ENCODE measurements at places on chromosomes 2 and 18. TPM values are rescaled to one million over a fixed set of nuclear protein-coding genes. Genes with fewer than 3 reads are reported as not detected.

The PLGLB1 gene
- 2.0 TPM for total RNA-seq

GRCh38 chr2:100977511-100977910 is 24.6 kb upstream of the RPL31 start:
- no peak for DNase-seq
- H3K27me3 ChIP-seq = no peaks in the 10 kb centered on the region
- H3K27ac ChIP-seq = peak overlapping the region; percentile 93
- H3K36me3 ChIP-seq = peaks cover 12% of the 10 kb centered on the region
- no peak overlapping the region for H3K4me3 ChIP-seq

GRCh38 chr2:177331466-177331997 is 61.0 kb upstream of the AGPS start:
- no peak for DNase-seq
- H3K4me1 ChIP-seq = peaks cover 3% of the 10 kb centered on the region
- no peaks in the 10 kb centered on the region for H3K27me3 ChIP-seq
- H3K27ac ChIP-seq = peak overlapping the region; percentile 22

GRCh38 chr2:197673606-197674005 is 1.8 kb downstream of the RFTN2 start:
- DNase-seq = no peak
- peak overlapping the region; percentile 84 for H3K4me3 ChIP-seq
- no peaks in the 10 kb centered on the region for H3K36me3 ChIP-seq
- no peak overlapping the region for H3K27ac ChIP-seq
- no peaks in the 10 kb centered on the region for H3K4me1 ChIP-seq

The DES gene
- total RNA-seq = 146 TPM

GRCh38 chr2:27322301-27322765 is 564 bp downstream of the MPV17 start:
- H3K4me3 ChIP-seq = peak overlapping the region; percentile 84
- no peak for DNase-seq
- H3K4me1 ChIP-seq = peaks cover 24% of the 10 kb centered on the region
- peaks cover 8% of the 10 kb centered on the region for H3K36me3 ChIP-seq

The SLC66A2 gene
- 51.2 TPM for total RNA-seq

DNA sequence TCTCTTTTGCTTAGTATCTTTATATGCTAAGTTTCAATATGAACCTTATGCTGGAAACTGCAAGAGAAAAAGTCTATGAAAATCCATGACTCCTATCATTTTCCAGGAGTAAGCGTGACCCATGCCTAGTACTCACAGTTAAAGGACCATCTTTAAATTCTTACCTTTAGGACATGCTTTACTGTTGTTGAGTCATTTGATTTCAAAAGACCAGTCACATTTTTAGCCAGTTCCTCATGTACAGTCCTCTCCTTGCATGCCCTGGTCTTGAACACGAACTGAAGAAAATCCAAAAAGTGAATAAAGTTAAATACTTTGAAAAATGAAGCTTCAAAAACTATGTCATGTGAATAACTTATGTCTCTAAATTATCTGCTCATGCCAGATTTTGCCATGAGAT is 117.8 kb upstream of the CCDC195 start:
- no peaks in the 10 kb centered on the region for H3K4me1 ChIP-seq
- H3K4me3 ChIP-seq = no peak overlapping the region
- H3K27ac ChIP-seq = no peak overlapping the region
- no peak for DNase-seq

DNA sequence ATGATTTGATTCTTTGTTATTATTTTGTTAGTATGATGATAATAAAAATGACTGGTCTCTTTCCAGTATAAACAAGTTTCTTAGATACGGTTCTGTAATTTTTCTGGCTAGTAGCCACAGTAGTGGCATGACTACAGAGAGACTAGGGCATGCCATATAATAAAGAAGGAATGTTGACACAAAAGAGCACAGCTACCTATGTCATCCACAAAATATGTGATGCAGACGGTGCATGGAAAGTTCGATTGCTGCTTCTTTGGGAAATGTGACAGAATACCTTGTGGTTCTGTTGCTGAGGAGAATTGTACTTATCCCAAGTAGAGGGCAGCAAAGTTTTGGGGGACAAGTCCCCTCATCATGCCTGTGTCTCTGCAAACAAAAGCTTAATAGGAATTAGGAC is 26.1 kb upstream of the SETBP1 start:
- H3K4me3 ChIP-seq = no peak overlapping the region
- peaks cover 9% of the 10 kb centered on the region for H3K4me1 ChIP-seq
- no peak for DNase-seq
- no peaks in the 10 kb centered on the region for H3K27me3 ChIP-seq

The CNTNAP5 gene
- total RNA-seq = not detected

The SULT1C2 gene
- total RNA-seq = 16.6 TPM

DNA sequence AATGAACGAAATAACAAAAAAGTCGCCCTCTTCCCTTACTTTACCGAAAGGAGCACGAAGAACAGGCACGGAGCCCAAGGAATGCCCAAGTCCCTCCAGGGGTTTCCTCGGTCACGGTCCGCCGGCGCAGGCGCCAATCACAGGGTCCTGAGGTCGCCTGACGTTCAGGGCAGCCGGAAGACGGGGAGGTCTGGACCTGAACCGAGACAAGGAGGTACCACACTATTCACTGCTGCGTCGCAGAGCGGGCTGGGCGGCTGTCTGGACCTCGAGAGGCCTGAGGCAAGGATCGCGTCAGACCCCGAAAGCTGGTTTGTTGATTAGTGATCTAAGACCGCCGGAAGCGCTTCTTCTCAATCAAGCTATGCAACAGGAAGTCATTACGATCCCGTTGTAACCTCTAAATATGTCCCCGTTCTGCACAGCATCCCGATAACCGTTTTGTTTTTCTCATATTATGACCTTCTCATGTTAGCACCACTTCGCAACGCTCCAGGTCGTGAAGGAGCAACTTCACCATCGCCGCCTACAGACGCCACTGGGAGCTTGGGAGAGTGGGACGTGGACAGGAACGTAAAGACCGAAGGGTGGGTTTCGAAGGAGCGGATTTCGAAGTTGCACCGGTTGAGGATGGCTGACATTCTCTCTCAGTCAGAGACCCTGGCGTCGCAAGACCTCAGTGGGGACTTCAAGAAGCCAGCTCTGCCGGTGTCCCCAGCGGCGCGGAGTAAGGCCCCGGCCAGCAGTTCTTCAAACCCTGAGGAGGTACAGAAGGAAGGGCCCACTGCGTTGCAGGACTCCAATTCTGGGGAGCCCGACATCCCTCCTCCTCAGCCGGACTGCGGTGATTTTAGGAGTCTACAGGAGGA is at the start of the genes SLC4A1AP and SUPT7L:
TSS of gene SLC4A1AP (plus strand) at position 605 of the 869 bp plus-strand sequence. CDS start at position 631, 26 bp downstream.
TSS of gene SUPT7L (minus strand) at position 330 of the 869 bp plus-strand sequence. CDS start 1,422 bp downstream, outside the sequence.
- H3K4me3 ChIP-seq = peak within 1 kb of the TSS; percentile 89
- peaks cover 28% of the 10 kb centered on the region for H3K4me1 ChIP-seq
- peak; percentile 46 for DNase-seq
- H3K27ac ChIP-seq = peak within 1 kb of the TSS; percentile 89

The MAPK4 gene
- total RNA-seq = 4.0 TPM

DNA sequence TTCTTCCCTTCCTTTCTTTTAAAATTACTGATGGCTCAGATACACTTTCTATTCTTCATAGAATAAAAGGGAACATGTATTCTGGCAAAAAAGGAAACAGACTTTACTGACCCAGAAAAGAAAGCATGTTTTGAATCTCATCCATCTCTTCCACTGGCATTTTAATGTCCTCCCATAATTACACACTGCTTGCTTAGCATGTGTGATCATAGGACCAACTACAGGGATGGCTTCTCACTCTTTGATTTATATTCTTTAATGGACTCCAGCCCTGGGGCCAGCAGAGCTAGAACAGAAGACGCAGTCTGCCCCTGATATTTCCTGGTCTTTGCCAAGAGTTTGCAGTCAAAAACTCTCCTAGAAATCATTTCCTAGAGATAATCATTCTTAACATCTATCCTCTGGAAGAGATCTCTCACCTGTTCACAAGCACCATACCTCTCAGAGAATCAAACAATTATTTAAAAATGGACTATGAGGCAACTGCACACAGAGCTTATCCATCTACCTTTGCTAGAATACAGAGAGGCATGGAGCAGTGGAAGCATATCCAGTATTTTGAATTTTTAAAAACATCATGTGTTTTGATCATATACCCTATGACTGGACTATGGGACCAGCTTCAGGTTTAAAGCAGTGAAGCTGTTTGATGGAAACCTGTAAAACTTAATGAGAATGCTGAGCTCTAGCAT is 429.1 kb downstream of the NRXN1 start:
- H3K27me3 ChIP-seq = no peaks in the 10 kb centered on the region
- no peaks in the 10 kb centered on the region for H3K36me3 ChIP-seq
- no peaks in the 10 kb centered on the region for H3K4me1 ChIP-seq
- H3K4me3 ChIP-seq = no peak overlapping the region
- DNase-seq = no peak

The PROKR1 gene
- not detected for total RNA-seq

The REEP1 gene
- 22.7 TPM for total RNA-seq

The RESP18 gene
- total RNA-seq = not detected

DNA sequence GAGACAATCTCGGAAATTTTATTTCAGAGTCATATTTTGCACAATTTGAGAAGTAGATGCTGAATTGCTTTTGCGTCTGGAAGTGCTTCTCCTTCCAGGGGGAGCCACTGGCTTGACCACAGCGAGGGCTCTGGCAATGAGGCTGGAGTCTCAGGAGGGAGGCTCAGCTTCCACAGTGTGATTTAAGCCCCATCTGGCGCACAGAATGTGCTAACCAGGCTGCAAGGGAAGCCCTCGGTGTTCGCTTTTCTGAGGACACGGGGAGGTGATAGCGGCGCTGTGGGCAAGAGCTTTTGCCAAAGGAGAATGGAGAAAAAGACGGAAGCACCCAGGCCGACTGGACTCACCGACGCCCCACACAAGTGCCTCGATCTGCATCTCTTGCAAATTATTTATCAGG is 52.4 kb downstream of the ADI1 start:
- no peak for DNase-seq
- no peak overlapping the region for H3K4me3 ChIP-seq
- peaks cover 32% of the 10 kb centered on the region for H3K4me1 ChIP-seq
- H3K27me3 ChIP-seq = no peaks in the 10 kb centered on the region
- H3K36me3 ChIP-seq = no peaks in the 10 kb centered on the region
- peak overlapping the region; percentile 91 for H3K27ac ChIP-seq

- no peaks in the 10 kb centered on the region for H3K4me1 ChIP-seq
- H3K27ac ChIP-seq = no peak overlapping the region
- H3K4me3 ChIP-seq = no peak overlapping the region
- peaks cover 5% of the 10 kb centered on the region for H3K36me3 ChIP-seq
Measured at GRCh38 chr2:69241093-69241492, 145.9 kb downstream of the GFPT1 start.

DNA sequence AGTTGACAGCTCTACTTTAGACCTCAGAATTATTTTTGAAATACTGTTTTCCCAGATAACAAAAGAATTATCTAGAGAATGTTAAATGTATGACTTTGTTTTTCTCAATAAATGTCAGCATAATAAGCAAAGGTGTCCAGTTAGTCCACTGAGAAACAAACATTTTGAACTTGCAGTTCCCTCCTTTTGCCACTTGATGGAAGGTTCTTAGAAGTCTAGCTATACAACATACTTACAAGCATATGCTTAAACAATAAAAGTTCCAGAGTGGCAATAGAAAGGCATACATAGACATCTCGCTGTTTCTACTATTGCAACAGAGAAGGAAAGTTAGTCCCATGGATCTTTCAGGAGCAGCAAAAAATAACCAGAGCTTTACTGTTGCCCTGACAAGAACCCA is 11.8 kb downstream of the NDUFA10 start:
- no peaks in the 10 kb centered on the region for H3K4me1 ChIP-seq
- peaks cover 65% of the 10 kb centered on the region for H3K36me3 ChIP-seq
- no peak overlapping the region for H3K4me3 ChIP-seq
- H3K27ac ChIP-seq = no peak overlapping the region

DNA sequence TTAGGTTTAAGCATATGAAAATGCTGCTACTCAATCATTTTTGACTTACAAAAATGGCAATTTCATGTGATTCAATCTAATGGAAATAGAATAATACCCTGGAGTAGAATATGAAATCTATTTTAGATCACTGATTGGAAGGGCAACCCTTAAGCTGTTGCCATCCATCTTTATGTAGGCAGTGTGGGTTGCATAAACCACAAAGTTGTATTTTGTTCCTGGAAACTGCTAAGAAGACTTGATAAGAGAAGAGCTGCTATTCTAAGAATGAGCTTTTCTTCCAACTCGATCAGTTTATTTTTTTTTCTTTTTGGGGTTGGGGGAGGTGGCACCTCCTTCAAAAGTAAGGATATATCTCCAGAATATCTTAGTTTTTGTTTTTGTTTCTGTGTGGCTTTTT is 60.2 kb downstream of the CAVIN2 start:
- H3K27me3 ChIP-seq = no peaks in the 10 kb centered on the region
- DNase-seq = no peak
- H3K27ac ChIP-seq = no peak overlapping the region
- H3K36me3 ChIP-seq = no peaks in the 10 kb centered on the region
- H3K4me3 ChIP-seq = no peak overlapping the region

DNA sequence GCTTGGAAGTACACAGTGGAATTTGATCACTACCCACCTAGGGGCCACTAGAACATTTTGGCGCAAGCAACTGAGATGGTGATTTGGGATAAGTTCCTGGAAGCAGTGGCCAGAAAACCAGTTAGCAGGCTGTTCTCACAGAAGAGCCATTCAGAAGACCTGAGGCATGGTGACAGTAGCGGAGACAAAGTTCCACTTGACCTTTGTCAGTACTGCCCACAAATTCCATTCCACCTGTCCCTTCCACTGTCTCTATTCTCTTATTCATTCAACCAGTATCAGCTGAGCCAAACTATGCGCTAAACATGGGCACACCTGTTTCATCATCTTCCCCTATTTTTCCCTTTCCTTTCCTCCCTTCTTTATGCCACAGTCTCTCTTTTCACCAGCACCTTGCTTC is 59.2 kb upstream of the PPP1CB start:
- DNase-seq = no peak
- H3K4me1 ChIP-seq = peaks cover 16% of the 10 kb centered on the region
- no peaks in the 10 kb centered on the region for H3K27me3 ChIP-seq
- H3K36me3 ChIP-seq = no peaks in the 10 kb centered on the region

GRCh38 chr18:13584825-13585224 is 141.5 kb downstream of the FAM210A start:
- no peak overlapping the region for H3K27ac ChIP-seq
- H3K4me3 ChIP-seq = no peak overlapping the region
- peaks cover 5% of the 10 kb centered on the region for H3K4me1 ChIP-seq
- H3K27me3 ChIP-seq = no peaks in the 10 kb centered on the region
- H3K36me3 ChIP-seq = no peaks in the 10 kb centered on the region

- no peaks in the 10 kb centered on the region for H3K27me3 ChIP-seq
- peaks cover 10% of the 10 kb centered on the region for H3K36me3 ChIP-seq
- no peak overlapping the region for H3K4me3 ChIP-seq
- peaks cover 7% of the 10 kb centered on the region for H3K4me1 ChIP-seq
Measured at GRCh38 chr2:100291152-100291970, 30.9 kb downstream of the LONRF2 start.

The PPP1R1C gene
- not detected for total RNA-seq

- H3K27ac ChIP-seq = peak overlapping the region; percentile 90
- peaks cover 72% of the 10 kb centered on the region for H3K4me1 ChIP-seq
- no peak for DNase-seq
- no peaks in the 10 kb centered on the region for H3K27me3 ChIP-seq
- peaks cover 11% of the 10 kb centered on the region for H3K36me3 ChIP-seq
Measured at GRCh38 chr2:237876951-237877491, 17.6 kb downstream of the RAMP1 start.

GRCh38 chr2:67476809-67477790 is 80.0 kb downstream of the ETAA1 start:
- no peak for DNase-seq
- no peaks in the 10 kb centered on the region for H3K27me3 ChIP-seq
- H3K27ac ChIP-seq = no peak overlapping the region
- H3K4me1 ChIP-seq = peaks cover 10% of the 10 kb centered on the region
- no peak overlapping the region for H3K4me3 ChIP-seq

The ALS2 gene
- 45.1 TPM for total RNA-seq

GRCh38 chr18:78965917-78966792 is 13.5 kb upstream of the SALL3 start:
- no peak overlapping the region for H3K27ac ChIP-seq
- H3K27me3 ChIP-seq = no peaks in the 10 kb centered on the region
- no peaks in the 10 kb centered on the region for H3K36me3 ChIP-seq
- no peak for DNase-seq
